ENCODE measurements at places on chromosomes 3 and 15. TPM values are rescaled to one million over a fixed set of nuclear protein-coding genes. Genes with fewer than 3 reads are reported as not detected.

PIERCE2 gene
- 8.7 TPM for total RNA-seq

TRANK1 gene
- 6.6 TPM for total RNA-seq

SLC25A26 gene
- 40.7 TPM for total RNA-seq

PDZRN3 gene
- total RNA-seq, result 114 TPM

DUOXA2 gene
- not detected for total RNA-seq

TTLL13 gene
- 0.19 TPM for total RNA-seq

MCF2L2 gene
- total RNA-seq, result 0.91 TPM

OR5K4 gene
- not detected for total RNA-seq

CNTN4 gene
- 1.2 TPM for total RNA-seq

CPNE4 gene
- total RNA-seq, result 17.9 TPM

ANKUB1 gene
- total RNA-seq, result not detected

HGD gene
- total RNA-seq, result 0.49 TPM

UTS2B gene
- 0.47 TPM for total RNA-seq

MUC20 gene
- 4.7 TPM for total RNA-seq

RETNLB gene
- not detected for total RNA-seq

ACAP2 gene
- 14.3 TPM for total RNA-seq

GPR62 gene
- 0.16 TPM for total RNA-seq

MOBP gene
- not detected for total RNA-seq

PLA2G4E gene
- not detected for total RNA-seq

UBAP1L gene
- total RNA-seq, result 1.8 TPM

SETD2 gene
- 26.4 TPM for total RNA-seq

SLC51A gene
- not detected for total RNA-seq

AMT gene
- total RNA-seq, result 29.0 TPM

MORC1 gene
- total RNA-seq, result not detected

CHL1 gene
- 8.8 TPM for total RNA-seq

PP2D1 gene
- not detected for total RNA-seq

ITIH1 gene
- not detected for total RNA-seq

FAM43A gene
- 18.0 TPM for total RNA-seq

BLM gene
- 26.2 TPM for total RNA-seq

ACAN gene
- total RNA-seq, result not detected

KNL1 gene
- total RNA-seq, result 0.96 TPM

NEK10 gene
- total RNA-seq, result 11.5 TPM

GCNT3 gene
- total RNA-seq, result 0.14 TPM

SNX22 gene
- 2.0 TPM for total RNA-seq

GOLGA8M gene
- 2.5 TPM for total RNA-seq

NUP210 gene
- total RNA-seq, result 2.8 TPM

CPNE9 gene
- 0.16 TPM for total RNA-seq

FSD2 gene
- 108 TPM for total RNA-seq

ARIH1 gene
- 179 TPM for total RNA-seq

ZNF620 gene
- total RNA-seq, result 2.3 TPM

RGMA gene
- total RNA-seq, result 16.9 TPM

SKIC8 gene
- 24.6 TPM for total RNA-seq

ZBTB38 gene
- total RNA-seq, result 116 TPM

PCSK6 gene
- 28.6 TPM for total RNA-seq

NME9 gene
- total RNA-seq, result not detected

BTLA gene
- total RNA-seq, result not detected

C2CD4B gene
- total RNA-seq, result 1.9 TPM

TMEM266 gene
- total RNA-seq, result not detected

LYZL4 gene
- total RNA-seq, result not detected

NCBP2 gene
- total RNA-seq, result 36.9 TPM

BFSP2 gene
- total RNA-seq, result not detected

PSMA4 gene
- 109 TPM for total RNA-seq

GPR27 gene
- total RNA-seq, result 7.3 TPM

GABRA5 gene
- total RNA-seq, result not detected

All from left ventricle myocardium inferior (tissue), 1 donor.